Thymus (tissue), 14 donors: ENCODE measurements at places on chromosomes 7 and 10. TPM values are rescaled to one million over a fixed set of nuclear protein-coding genes. Genes with fewer than 3 reads are reported as not detected.

The PIK3CG gene
- 22.4 TPM for total RNA-seq

The EPHB6 gene
- 75.6 TPM for total RNA-seq

DNA sequence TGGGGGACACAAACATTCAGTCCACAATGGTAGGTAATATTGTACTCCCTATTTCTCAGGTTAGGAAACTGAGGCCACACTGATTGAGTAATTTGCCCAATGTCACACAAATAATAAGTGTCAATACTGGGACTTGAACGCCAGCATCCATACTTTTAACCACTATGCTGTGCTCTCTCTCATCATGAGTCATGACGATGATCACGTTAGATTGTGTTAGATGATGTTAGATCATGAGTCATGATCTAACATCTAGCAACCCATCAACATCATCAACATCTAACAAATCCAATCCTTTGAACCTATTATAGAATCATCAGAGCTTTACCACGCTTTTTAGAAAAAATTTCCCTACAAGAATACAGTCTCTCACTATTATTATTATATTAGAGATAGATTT lies 28.1 kb upstream of the HERPUD2 start:
- H3K27me3 ChIP-seq, result no peaks in the 10 kb centered on the region
- no peaks in the 10 kb centered on the region for H3K36me3 ChIP-seq
- no peak overlapping the region for H3K27ac ChIP-seq
- no peak for DNase-seq

GRCh38 chr7:33250421-33250871 lies 121.1 kb downstream of the BBS9 start:
- no peaks in the 10 kb centered on the region for H3K4me1 ChIP-seq
- H3K4me3 ChIP-seq, result no peak overlapping the region
- no peak for DNase-seq
- no peak overlapping the region for H3K27ac ChIP-seq
- no peaks in the 10 kb centered on the region for H3K27me3 ChIP-seq

DNA sequence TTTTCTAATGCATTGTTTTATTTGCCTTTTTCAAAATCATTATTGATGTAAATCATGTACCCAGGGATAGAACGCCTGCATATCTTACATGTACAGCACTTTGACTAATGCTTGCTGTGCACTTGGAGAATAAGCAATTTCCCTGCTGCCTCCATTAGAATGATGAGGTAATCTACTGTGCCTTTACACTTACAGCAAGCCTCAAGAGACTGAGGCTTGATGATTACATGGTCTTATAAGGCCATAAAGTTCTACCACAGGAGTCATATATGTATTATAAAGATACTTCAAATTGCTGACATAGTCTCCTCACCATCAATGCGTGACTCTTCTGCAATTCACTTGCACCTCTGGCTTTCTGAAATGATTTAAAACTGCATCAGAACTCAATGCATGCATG lies 328.6 kb upstream of the HGF start:
- H3K27ac ChIP-seq, result no peak overlapping the region
- H3K4me3 ChIP-seq, result no peak overlapping the region
- no peaks in the 10 kb centered on the region for H3K27me3 ChIP-seq
- H3K36me3 ChIP-seq, result no peaks in the 10 kb centered on the region
